ENCODE measurements at places on chromosomes 5 and 9.
A peak's percentile ranks its signal among the peaks of the same experiment; 100 is the strongest.

GRCh38 chr5:126527892-126528291, 67.1 kb downstream of the ALDH7A1 start:
- no peak for DNase-seq

- no peak for DNase-seq
Measured at GRCh38 chr5:167453246-167454030, 838.0 kb upstream of the WWC1 start.

DNA sequence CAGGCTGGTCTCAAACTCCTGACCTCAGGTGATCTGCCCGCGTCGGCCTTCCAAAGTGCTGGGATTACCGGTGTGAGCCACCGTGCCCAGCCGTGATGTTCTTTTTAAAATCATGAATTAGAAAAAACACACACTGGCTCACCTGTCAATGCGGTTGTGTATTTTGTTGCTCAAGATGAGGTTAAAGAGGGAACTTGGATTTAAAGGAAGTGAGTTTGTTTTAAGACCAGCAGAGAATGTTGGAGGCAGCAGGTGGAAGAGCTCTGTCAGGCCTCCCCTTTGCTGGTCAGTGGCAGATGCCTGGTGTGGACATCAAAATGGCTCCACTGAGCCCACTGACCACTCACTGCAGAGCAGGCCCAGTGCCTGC, 38.9 kb downstream of the WNK2 start:
- DNase-seq: no peak

DNA sequence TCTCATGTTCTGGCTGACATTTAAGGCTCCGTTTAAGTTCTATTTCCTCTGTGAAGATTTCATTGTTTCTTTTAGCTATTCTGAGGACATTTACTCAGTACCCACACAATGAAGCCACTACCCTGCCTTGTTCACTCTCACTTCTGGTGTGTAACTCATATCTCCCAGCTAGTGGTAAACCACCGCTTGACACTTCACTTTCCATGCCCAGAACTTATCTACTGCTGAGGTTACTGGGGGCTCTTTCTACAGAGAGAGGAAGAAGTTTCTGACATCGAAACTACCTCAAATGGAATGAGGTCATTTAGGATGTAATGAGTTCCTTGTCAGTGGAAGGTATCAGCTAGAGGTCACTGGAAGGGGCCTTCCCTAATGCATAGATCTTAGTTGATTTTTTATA, 501.5 kb downstream of the DMAC1 start:
- no peak for DNase-seq

DNA sequence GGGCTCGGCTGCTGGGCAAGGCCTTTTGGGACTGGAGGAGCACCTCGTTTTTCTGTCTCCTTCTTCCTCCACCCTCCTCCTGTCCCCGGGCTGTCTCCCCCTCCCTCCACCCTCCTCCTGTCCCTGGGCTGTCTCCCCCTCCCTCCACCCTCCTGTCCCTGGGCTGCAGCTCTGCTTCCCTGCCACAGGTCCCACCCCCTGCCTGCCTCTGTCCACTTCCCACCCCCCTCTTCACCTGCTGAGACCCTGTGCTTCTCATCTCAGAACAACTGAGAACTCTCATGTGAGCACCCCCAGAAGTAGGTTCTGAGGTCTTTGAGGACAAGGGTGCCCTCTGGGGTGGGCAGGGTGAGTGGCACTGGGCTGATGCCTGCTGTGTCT, 5.8 kb upstream of the TOR4A start:
- no peak for DNase-seq

DNA sequence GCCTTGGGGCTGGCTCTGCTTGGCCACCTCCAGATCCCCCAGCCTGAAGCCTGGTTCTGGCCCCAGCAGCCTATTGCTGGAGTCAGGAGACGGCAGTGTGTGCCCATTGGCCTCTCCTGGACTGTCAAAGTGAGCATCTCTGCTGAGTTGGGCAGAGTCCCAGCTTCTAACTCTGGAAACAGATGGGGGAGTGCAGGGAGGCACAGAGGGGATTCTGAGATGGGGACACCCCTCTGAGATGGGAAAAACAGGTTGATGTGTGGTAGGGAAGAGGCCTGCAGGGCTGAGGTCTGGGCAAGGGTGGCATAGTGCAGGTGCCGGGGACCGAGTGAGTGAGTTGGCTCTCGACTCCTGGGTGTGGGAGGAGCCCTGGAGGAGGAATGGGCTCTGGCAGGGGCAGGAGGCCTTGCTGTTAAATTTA, 27.5 kb downstream of the PHF2 start:
- no peak for DNase-seq

DNA sequence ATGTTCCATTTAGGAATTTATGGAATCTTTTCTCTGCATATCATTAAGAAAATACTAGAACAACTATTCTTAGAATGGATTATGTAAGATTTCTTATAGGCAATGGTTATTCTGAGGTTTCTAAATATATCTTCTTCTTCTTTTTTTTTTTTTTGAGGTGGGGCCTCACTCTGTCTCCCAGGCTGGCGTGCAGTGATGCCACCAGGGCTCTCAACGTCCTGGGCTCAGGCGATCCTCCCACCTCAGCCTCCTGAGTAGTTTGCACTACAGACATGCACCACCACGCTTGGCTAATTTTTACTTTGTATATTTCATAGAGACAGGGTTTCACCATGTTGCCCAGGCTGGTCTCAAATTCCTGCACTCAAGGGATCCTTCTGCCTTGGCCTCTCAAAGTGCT, 137.2 kb downstream of the SREK1 start:
- DNase-seq: no peak

DNA sequence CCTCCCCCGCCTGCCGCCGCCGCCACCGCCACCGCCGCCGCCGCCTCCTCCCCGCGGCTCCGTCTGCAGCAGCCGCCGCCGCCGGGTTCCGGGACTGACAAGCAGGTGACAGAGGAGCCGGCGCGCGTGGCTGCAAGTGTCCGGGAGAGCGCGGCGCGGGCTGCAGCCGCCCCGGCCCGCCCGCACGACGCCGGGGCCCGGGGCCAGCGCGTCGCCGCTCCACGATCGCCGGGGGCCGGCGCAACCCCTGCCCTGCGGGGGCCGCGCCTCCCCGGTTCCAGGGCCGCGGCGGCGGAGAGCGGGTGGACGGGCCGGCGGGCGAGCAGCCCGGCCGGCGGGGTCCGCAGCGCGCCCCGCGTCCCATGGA, 343 bp downstream of the LMX1B start:
- DNase-seq: no peak

DNA sequence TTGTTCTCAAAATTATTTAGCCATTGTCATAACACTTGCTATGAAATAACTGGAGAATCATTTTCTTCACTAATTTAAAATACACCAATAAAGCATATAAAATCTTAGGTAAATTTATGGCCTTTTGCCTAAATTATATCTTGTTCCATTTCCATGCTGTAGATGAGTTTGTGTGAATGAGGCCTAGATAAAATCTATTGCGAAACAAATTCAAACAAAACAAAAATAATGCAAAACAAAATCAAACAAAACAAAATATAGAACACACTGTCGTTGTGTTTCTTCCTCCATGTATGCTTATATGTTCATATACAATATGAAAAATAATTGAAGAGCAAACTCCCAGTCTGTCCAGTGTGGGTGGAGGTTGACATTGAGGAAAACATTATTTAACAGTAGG, 1020.7 kb downstream of the PTPRD start:
- DNase-seq: no peak

GRCh38 chr9:131104016-131104740, 7.8 kb downstream of the AIF1L start:
- no peak for DNase-seq

- peak; percentile 11 for DNase-seq
Measured at GRCh38 chr9:116156621-116157314, 3.2 kb downstream of the PAPPA start.

DNA sequence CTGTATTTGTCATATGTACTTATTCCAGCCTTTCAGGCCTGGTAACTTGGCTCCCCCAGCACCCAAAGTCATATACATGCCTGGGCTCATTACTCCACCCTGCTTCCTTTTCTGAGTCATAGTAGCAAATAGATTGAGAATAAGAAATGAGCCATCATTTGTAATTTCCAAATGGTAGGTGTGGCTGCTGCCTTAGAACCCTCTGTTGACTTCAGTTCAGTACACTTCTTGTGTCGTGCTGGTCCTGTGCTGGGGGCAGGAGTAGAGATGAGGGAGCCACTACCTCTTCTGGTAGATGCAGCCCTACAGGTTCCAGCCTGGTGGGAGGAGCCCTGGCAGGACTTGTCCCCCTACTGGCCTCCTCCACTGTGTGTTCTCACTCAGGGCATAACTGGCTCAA, 11.1 kb downstream of the GM2A start:
- DNase-seq: no peak

GRCh38 chr9:136631038-136632000, 31.4 kb upstream of the EGFL7 start:
- DNase-seq: no peak
